Left cardiac atrium (tissue), 4 donors: ENCODE measurements at places on chromosomes 16 and 17.

GRCh38 chr17:72299100-72299499 lies 178.3 kb downstream of the SOX9 start:
- DNase-seq, result no peak

DNA sequence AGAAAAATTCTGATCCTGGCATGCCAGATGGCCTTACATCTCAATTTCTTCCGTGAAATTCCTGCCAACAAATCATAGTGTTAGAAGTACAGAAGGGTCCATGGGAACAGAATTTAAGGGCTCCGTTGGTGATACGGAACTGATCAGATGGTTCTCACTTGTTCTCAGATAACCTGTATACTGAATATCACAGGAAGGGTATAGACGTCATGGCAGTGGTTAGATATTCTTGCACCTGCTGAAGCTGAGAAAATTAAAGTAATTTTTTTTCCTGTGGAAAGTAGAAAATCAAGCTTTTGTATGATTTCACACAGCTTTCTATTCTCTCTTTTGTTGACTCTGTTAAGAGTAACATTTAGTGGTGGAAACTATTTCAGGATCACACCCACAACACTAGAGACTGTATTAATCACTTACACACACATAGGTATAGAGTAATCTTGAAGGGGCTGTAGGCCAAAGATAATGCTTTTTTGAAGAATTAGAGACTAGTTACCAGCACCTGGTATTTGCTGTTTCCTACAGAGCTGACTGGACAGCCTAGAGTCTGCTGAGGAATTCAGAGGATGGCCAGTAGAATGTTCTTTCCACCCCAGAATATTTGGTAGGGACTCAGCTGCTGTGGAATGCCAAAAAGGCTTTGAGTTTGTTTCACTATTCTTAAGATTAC lies 7.5 kb downstream of the TENT4B start:
- no peak for DNase-seq

DNA sequence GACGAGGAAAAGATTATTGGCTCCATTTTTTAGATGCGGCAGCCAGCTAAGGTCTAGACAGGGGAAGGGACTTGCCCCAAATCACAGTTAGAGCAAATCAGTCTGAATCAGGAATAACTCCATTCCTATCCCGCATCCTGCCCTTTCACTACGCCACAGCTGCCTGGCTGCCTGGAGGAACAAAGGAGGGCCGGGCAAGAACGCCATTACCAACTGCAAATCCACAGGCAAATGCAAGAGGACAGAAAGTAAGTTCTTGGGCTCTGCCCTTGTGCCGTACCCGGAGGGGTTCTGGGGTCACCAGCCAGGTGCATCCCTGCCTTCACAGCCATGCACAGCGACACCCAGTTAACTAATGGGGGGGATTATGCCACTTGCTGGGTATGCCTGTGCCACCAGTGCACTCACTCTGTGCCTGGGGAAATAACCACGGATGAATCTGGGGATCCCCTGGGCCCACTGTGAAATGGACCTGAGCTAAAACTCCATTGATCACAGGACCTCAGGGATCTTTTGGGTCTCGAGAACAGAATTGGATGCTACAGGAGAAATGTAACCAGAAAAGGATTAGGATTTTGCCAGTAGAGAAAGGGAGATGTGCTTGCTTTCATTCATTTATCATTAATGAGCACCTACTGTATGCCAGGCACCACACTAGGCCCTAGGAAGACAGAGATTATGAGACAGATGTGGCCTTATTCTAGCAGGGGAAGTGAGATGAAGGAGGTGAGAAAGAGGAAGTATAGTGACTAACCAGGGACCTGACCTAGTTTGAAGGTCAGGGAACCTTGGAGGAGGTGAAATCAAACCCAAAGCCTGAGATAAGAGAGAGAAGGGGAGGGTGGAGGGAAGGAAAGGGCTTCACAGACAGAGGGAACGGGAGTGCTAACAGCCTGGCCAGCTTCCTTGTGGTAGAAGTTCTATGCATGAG lies 17.7 kb downstream of the BCL7C start:
- no peak for DNase-seq

DNA sequence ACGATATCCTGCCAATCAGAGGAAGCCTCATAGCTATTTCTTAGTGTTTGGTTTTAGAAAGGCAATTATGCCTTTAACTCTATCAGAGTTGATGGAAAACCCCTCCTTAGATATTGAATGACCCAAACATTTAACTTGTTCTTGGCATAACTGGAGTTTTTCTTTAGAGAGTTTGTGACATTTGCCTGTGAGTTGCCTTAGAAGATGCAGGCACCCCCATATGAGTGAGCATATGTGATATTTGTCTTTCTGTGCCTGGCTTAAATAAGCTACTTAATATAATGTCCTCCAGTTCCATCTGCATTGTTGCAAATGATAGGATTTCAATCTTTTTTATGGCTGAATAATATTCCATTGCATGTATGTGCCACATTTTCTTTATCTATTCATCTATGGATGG lies 19.6 kb upstream of the B4GALNT2 start:
- DNase-seq, result no peak

- DNase-seq, result no peak
These were observed 2.0 kb downstream of the DLX3 start for GRCh38 chr17:49992933-49993422.

GRCh38 chr17:2755891-2756724 lies 6.7 kb upstream of the CCDC92B start:
- no peak for DNase-seq

DNA sequence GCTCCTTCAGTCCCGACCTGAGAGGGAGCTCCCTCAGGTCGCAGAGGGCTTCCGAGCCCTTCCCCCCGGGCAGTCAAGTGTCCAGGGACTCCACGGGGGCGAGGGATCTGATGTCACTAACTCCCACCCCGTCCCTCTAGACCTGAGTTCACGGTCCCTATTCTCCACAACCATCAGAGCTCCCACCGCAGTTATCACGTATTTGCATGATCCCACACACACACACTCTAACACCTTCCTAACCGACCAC lies 3.7 kb upstream of the PER1 start:
- DNase-seq, result no peak

GRCh38 chr16:85114909-85115567 lies 2.8 kb upstream of the CIBAR2 start:
- peak; percentile 88 for DNase-seq

GRCh38 chr16:8568231-8568617 lies 22.1 kb downstream of the TMEM114 start:
- DNase-seq, result no peak

DNA sequence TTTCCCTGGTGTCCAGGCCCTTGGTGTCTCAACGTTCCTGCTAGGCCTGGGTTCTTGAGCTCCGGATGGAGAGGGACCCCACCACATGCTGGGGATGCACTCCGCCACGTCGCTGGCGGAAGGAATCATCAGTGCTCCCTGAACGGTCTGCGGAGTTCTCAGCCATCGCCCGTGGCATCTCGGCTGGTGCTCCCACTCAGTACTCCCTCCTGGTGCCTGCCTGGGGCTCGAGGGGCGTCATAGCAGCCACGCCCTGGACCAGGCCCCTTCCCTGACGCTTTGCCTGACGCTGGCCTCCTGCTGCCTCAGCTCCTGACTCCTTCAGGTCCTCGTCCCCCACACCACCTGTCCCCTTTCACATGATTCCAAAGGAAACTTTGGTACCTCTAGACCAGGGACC lies 95.9 kb upstream of the CIBAR2 start:
- DNase-seq, result no peak

DNA sequence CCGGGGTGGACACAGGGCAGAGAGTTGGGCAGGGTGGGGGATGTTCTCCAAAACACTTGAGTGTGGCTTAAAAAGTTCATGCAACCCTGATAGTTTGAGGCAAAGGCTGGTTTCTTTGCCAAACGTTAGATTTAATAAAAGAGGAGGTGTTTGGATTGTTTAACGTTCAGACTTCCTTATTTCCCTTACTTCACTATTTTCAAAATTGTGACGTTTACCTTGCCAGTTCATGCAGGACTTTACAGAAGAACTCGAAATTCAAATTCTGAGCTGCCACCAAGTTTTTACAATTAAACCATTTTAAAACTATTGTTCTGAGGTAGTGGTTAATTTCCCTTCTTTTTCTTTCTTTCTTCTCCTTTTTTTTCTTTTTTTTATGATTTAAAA lies 5.5 kb downstream of the SEC14L1 start:
- DNase-seq, result no peak

DNA sequence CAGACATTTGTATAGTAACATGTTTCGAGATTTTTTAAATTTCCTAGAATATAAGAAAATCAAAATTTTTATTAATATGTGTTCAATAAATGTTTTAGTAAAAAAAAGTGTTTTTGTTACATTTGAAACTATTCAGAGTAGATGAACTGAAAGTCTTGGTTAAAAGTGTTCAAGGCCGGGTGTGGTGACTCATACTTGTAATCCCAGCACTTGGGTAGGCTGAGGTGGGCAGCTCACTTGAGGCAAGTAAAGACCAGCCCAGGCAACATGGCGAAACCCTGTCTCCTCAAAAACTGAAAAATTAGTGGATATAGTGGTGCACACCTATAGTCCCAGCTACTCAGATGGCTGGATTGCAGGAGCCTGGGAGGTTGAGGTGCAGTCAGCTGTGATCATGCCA lies 16.8 kb upstream of the PHKG2 start:
- DNase-seq, result no peak

DNA sequence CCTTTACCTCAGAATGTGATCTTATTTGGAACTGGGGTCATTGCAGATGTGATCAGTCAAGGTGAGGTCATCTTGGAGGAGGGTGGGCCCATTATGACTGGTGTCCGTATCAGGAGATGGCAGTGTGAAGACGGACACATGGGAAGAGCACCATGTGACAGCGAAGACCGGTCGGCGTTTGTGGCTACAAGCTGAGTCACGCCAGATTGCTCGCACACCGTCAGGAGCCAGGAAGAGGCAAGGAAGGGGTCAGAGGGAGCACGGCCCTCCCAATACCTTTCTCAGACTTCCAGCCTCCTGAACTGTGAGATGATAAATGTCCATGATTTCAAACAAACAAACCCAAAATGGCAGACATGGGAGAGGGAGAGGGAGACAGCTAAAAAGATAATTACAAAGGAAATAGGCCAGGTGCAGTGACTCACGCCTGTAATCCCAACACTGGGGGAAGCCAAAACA lies 13.2 kb downstream of the STARD3 start:
- no peak for DNase-seq

GRCh38 chr17:79188048-79188447 lies 113.4 kb downstream of the ENGASE start:
- no peak for DNase-seq

DNA sequence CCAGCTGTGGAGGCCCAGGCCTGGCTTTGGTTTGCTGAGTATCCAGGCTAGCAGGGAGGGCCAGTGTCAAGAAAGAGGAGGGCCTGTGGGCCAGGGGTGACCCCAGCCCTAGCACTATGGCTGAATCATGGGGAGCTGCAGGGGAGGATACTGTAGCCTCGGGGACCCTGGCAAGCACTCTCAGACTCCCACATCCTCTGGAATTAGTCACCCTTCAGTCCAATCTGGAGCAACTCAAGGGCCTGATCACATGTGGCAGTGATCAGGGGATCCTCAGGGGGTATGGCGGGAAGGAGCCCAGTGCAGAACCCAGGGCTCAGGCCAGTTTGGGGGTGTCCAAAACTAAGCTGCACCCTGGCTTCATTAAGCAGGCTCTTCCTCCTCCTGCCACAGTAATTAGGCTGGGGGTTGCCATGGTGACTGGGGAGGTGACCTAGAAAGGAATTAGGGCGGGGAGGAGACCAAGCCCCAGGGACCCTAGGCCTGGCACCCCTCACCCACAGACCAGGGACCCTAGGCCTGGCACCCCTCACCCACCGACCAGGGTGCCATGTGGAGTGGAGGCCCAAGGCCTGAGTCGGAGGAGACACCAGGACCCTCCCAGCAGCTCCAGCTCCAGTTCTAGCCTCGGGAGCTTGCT lies 5.8 kb downstream of the NLGN2 start:
- no peak for DNase-seq

DNA sequence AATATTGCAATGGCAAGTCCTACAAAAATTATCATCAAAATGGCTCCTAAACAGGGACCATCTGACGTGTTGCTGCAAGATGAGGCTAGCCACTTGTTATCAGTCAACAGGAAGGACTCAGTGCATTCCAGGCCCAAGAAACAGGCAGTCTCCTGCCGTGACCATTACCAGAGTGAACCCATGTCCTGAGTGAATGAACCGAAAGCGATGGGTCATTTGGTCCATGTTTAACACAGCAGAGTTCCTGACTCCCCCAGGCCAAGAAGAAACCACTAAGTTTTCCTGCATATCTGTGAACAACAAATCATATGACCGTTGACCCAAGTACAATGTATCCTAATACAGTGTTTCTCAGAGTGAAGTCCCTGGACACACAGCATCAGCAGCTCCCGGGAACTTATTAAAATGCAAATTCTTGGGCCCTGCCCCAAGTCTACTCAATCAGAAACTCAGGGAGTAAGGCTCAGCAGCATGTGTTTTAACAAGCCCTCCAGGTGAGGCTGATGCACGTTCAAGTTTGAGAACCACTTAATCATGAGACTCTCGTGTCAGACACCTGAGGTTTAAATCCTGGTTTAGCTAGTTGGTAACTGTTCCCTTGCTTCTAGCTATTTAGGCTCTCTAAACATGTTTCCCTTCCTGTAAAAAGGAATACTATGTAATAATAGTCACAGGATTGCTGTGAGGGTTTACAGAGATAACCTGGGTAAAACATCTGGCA lies 429.4 kb upstream of the MAF start:
- no peak for DNase-seq

DNA sequence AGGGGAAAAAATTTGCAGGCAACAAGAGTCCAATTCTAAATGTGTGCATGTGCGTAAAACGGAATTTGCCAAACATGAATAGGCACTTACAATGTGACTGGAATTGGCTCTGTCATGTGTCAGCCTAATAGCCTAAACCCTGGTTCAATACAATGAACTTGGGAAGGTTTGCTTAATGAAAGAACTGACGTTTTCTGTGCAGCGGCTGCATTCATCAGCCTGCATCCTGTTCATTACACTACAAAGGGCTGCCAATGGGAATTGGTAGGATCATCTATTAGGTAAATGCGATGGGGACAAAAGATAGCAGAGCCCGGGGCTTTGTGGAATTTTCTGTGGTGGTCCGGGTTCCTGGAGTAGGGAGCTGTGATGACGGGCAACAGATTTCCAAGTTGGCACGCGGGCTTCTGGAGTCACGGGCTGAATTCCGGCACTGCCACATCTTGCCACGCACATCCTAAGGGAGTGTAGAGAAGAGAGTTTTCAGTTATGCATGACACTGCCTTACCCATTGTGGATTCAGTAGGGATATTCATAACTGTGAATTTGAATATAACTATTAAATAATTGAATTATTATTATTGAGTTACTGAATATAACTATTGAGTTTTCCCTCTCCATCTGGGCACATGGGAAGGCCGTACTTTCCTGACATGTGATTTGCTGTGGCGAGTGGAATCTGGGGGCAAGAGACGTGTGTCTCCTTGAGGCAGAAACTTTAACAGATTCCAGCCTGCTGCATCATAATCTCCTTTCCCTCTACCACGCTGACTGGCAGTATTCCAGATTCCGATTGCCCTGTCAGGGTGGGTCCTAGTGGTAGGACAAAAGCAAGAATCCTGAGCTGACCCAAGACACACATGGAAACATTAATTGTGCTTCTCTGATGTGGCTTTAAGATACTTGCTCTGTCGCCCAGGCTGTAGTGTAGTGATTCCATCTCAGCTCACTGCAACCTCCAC lies 565.6 kb downstream of the WWOX start:
- DNase-seq, result no peak
